Activated T-helper 2 cell treated with anti-CD3 and anti-CD28 coated beads, Interferon-gamma antibody, Interleukin-2, Interleukin-4, amounts not matched to agents 10 μg/mL and 5 μg/mL and 100 μg/mL, durations not matched to agents 14 hours and 24 hours and 36 hours (primary cell): ENCODE measurements at places on chromosomes 2 and 18. TPM values are rescaled to one million over a fixed set of nuclear protein-coding genes. Genes with fewer than 3 reads are reported as not detected.

PIAS2 gene
- total RNA-seq, result 24.2 and 27.1 TPM in 2 replicates

ANKRD30BL gene
- total RNA-seq, result not detected in 2 replicates

SOX11 gene
- not detected in 2 replicates for total RNA-seq

CABLES1 gene
- 27.4 and 33.5 TPM in 2 replicates for total RNA-seq

SERPINB8 gene
- 19.0 and 21.0 TPM in 2 replicates for total RNA-seq

DUSP11 gene
- total RNA-seq, result 35.2 and 40.1 TPM in 2 replicates

C2orf68 gene
- total RNA-seq, result 34.7 and 35.6 TPM in 2 replicates

PXDN gene
- 2.0 and 2.3 TPM in 2 replicates for total RNA-seq

SIX2 gene
- total RNA-seq, result not detected in 2 replicates

HJURP gene
- 50.5 and 52.4 TPM in 2 replicates for total RNA-seq

BCL2 gene
- 76.1 and 79.0 TPM in 2 replicates for total RNA-seq

SLC11A1 gene
- total RNA-seq, result 0.18 and 0.21 TPM in 2 replicates

C2orf15 gene
- total RNA-seq, result 0.16 TPM in 1 of 2 replicates, not detected in the other

SLC5A7 gene
- total RNA-seq, result not detected in 2 replicates

IL1B gene
- total RNA-seq, result not detected in 2 replicates

VWA3B gene
- total RNA-seq, result not detected in 2 replicates

ACVR1C gene
- total RNA-seq, result 0.57 and 0.94 TPM in 2 replicates

RUFY4 gene
- 0.39 TPM in 1 of 2 replicates, not detected in the other for total RNA-seq

TBR1 gene
- total RNA-seq, result 0.02 TPM in 1 of 2 replicates, not detected in the other

ST6GAL2 gene
- total RNA-seq, result not detected in 2 replicates

TDRD15 gene
- not detected in 2 replicates for total RNA-seq

ST8SIA3 gene
- total RNA-seq, result not detected in 2 replicates

GPAT2 gene
- 18.0 and 19.1 TPM in 2 replicates for total RNA-seq

SPATA3 gene
- not detected in 2 replicates for total RNA-seq

DRC1 gene
- not detected in 2 replicates for total RNA-seq

GKN2 gene
- not detected in 2 replicates for total RNA-seq

LRRTM4 gene
- not detected in 2 replicates for total RNA-seq

ERICH2 gene
- total RNA-seq, result not detected in 2 replicates

ALK gene
- total RNA-seq, result not detected in 2 replicates

FKBP1B gene
- 1.1 and 2.1 TPM in 2 replicates for total RNA-seq

SLC8A1 gene
- total RNA-seq, result 5.5 and 5.7 TPM in 2 replicates

QPCT gene
- 0.48 and 0.71 TPM in 2 replicates for total RNA-seq

GAREM2 gene
- total RNA-seq, result 3.9 and 5.9 TPM in 2 replicates

RESP18 gene
- total RNA-seq, result not detected in 2 replicates

NR4A2 gene
- total RNA-seq, result 22.1 and 24.0 TPM in 2 replicates

LOXHD1 gene
- not detected in 2 replicates for total RNA-seq
